Right lung (tissue), 10 donors: ENCODE measurements at places on chromosomes 16 and 17.

- no peak for DNase-seq
Observed at GRCh38 chr17:28792877-28793661, 49.3 kb downstream of the TRAF4 start.

DNA sequence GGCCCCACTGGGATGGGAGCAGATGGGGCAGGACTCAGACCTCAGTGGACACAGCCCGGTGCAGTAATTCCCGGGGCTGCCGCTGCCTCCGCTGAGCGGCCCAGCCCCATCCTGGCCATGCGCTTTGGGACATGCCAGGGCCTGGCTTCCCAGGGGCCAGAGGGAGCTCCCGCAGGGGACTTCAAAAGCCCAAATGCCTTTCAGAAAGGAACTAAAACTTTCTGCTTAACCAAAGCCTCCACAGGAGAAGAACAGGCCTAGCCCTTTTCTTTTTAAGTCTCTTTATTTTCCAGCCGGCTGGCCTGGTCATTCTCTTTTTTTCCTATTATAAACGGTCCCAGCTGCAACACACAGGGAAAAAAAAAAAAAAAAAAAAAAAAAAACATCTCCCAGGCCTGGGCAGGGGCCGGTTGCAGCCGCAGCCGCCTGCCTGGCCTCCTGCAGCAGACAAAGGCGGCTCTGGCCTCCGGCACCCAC, 10.7 kb upstream of the ZNF423 start:
- no peak for DNase-seq

DNA sequence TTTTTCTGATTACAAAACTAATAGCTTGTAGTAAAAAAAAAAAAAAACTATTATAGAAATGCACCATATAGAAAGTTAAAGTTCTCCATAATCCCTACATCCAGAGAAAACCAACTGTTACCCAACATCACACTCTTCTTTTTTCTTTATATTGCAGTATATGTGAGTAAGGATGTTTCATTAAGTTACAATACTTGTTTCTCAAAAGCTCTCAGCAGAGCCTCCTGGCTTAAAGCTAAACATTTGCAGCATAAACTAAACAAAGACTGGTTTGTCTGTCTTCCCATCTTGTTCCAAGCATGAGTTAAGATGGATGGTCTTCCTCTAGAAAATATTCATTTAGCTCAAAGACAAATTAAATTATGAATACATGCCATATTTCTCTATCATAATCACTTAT, 25.2 kb downstream of the GRB2 start:
- DNase-seq = no peak

- no peak for DNase-seq
Observed at GRCh38 chr17:65598746-65599145, 37.3 kb upstream of the AXIN2 start.

DNA sequence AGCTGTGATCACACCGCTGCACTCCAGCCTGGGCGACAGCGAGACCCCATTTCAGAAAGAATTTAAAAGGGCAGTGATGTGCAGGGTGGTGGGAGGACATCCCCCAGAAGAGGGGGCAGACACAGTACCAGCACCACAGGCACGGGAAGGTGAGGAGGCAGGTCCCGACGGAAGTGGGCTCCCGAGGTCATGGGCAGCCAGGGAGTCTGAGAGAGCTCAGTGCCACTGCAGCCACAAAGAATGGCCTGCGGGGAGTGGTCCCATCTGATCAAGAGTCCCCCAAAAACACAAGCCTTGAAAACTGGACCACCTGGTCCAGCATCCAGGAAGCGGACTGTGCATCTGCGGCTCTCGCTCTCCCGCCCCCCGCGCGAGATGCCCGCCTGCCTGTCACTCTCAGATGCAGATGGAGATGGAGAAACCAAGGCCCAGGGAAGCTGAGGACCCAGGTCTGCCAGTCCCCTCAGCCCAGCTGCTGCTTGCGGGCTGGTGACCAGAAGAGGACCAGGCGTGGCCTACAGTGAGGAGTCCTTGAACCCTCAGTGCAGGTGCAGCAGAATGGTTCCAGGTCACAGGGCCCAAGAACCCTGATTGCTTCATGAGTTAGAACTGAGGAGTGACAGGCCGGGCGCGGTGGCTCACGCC, 4.3 kb upstream of the CAPN15 start:
- no peak for DNase-seq

GRCh38 chr16:7405166-7405565, 72.5 kb downstream of the RBFOX1 start:
- peak; percentile 2 for DNase-seq

GRCh38 chr17:62134397-62134796, 69.3 kb upstream of the MED13 start:
- no peak for DNase-seq

DNA sequence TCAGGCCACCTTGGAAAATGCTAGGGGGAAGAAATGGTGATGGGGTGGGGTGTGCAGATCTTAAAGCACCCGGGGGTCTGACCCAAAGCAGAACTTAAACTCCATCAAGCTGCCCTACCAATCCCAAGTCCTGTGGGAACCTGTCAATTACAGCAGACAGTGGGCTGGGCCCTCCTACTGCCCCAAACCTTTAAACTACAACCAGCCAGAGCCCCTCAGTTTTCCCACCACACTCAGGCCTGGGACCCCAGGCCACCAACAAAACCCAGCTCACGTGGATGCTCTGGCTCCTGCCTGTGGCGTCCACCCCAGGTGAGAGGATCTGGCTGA, 2.7 kb downstream of the MYO18A start:
- DNase-seq = no peak

DNA sequence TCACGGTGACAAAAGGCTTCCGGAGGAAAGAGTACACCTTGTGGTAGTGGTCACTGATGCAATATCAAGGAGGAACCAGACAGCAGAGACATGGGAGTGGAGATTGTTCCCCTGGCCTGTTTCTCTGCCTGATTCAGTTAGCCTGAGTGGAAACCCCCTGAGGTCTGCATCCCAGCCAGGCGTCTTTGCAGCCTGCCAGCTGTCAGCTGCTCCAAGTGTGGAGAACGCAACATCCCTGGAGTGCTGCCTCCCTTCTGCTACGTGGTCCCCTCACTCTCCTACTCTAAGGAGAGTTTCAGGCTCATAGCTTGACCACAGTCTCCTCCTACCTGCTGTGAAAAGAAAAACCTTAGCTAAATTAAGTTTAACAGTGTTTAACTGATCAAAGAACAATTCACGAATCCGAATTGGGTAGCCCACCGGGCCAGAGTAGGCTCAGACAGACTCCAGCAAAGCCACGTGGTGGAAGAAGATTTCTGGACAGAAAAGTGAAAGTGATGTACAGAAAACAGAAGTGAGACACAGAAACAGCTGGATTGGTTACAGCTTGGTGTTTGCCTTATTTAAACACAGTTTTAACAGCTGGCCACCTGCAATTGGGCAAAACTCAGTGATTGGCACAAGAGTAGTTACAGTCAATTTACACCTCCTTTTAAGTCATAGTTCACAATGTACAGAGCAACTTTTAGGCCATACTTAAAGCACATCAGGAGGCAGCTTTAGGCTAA, 188.6 kb downstream of the DNAH9 start:
- no peak for DNase-seq

GRCh38 chr17:14803826-14804225, 461.3 kb downstream of the PMP22 start:
- DNase-seq = no peak

DNA sequence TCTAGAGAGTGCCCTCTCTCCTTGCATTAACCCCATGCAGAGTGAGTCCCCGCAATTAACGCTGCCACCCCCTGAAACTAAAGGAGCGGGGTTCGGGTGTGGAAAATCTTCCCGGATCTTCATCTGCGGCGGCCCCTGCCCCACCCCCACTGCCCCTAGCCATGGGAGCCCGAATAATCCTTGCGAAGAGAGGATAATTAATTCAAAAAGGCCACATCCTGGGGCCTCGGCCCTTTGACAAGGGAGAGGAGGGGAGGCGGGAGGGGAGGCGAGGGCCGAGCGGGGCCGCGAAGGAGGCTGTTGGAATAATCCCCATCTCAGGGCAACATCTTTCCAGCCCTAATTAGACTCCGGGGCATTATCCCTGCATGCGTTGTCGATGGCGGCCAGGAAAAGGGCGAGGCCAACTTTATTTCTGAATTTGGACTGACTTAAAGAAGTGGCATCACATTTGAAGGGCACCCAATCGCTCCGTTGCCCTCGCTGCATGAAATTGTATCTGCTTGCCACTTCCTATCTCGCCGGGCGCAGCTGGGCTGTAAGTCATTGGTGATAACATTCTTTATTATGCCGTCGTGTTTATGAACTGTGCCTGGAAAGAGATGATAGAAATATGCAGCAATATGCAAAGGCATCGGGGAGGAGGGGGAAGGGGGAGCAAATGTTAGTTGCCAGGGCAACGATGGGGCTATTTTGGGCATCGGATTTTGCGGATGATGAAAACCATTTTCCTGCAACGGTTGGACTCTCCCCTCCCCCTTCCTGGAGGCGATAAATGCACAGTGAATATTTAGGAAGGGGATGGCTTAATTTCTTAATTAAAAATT, 387.1 kb upstream of the TNRC6C start:
- peak; percentile 81 for DNase-seq

DNA sequence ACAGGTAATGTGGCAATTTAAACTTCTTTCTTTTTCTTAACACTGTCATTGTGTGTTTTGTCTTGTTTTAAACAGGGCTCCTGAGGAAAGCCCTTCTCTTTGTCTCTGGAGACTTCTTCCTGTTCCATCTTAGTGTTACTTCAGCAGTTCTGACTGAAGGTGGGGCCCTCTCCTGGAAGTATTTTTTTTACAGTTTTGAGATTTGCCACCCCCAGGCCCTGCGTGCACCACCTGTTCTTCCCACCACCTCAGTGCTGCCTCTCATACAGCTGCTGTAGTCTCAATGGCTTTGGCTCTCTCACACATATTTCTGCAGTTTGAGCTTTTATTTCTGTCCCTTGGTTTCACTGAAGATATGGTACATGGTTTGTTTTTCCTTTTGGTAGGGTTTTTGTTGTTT, 52.5 kb upstream of the ALDH3A1 start:
- DNase-seq = no peak

DNA sequence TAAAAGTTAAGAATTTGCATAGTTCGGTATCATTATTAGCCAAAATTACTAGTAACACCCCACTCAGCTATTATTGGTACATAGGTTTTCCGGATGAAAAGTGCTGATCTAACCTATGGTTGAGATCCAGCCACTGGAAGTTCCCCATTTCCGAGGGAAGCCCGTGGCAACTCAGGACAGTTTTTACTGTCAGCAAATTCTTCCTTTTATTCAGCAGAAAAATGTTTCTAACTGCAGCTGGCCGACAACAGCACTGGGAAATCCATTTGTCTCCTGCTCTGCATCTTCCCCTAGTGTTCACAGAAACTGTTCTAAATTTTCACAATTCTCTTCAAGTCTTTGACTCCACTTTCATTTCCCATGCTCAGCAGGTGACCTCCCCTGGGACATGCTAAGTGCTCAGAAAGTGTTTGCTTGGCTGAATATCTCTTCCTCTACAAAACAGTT, 15.5 kb upstream of the MMD start:
- DNase-seq = no peak

GRCh38 chr17:50199803-50200456, 1.5 kb downstream of the COL1A1 start:
- peak; percentile 98 for DNase-seq

DNA sequence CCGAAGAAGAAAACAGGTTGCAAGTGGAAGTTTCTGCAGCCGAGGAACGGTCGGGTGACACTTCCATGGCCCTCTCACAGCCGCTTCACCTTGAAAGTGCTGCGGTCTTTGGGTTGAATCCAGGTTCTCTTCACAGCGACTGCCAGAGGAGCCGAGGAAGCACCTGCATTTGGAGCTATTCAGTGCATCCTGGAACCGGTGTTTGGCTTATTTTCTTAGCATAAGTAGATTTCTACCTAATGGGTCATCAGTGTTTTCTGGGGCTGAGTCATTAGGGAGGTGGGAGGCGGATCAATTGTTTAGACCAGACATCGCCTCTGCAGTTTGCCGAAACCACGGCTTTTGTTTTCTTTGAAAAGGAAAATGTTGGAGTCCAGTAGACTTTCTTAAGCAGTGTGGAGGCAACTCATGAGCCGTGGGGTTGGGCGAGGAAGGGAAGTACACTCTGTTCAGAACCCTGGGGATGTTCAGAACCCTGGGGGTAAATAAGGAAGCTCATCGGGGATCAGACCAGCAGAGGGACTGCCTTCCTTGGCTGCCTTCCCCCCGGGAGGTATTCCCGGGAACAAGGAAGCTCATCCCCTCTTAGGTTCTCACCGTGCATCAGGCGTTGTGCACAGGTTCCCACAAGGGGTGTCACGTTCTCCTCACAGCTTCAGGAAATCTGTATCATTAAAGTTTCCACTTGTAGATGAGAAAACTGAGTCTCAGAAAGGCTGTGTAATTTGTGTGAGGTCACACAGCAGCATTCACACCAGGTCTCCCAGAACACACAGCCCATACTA, 361.5 kb downstream of the SNX29 start:
- DNase-seq = no peak

GRCh38 chr16:56643833-56644232, 5.4 kb downstream of the MT1A start:
- DNase-seq = no peak

GRCh38 chr17:7988750-7989178, 13.7 kb upstream of the GUCY2D start:
- DNase-seq = peak; percentile 77

GRCh38 chr16:57062329-57062728, 30.1 kb upstream of the CPNE2 start:
- DNase-seq = no peak

DNA sequence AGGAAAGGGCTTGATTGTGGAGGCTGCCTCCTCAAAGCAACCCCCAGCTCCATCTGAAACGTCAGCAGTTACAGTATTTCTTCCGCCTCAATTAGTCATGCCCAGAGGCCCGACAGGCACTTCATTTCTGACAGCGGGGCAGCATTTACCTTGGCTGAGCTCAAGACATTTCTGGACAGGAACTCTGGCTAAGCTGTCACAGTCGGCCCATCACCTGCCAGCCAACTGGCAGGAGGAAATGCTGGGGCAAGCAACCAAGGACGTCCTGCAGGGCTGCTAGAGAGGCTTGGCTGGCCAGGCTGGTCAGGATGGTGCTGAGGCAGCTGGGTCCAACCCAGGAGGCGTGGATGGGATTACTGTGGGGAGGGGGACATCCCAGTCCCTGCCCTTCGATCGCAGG, 27.8 kb downstream of the PLXDC1 start:
- no peak for DNase-seq

- DNase-seq = no peak
Observed at GRCh38 chr16:64317601-64318000, 804.3 kb downstream of the CDH11 start.

- DNase-seq = no peak
Observed at GRCh38 chr17:69597898-69598692, 183.6 kb downstream of the MAP2K6 start.

DNA sequence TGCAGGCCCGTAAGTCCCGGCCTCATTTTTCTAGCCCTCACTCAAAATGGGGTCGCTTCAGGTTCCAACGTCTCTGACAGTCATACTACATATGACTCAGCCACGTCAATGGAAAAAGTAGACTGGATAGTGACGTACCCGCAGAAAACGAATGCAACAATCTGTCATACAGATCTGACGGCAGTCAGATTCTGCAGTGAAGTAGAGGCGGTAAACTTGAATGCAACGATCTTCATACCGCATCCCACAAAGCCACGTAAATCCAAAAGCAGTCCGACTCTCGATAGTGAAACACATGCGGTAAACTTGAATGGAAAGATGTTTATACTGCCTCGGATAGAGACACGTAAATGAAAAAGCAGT, 38.4 kb upstream of the ARL4D start:
- peak; percentile 79 for DNase-seq
